ENCODE measurements at places on chromosomes 4 and X. TPM values are rescaled to one million over a fixed set of nuclear protein-coding genes. Genes with fewer than 3 reads are reported as not detected.

DNA sequence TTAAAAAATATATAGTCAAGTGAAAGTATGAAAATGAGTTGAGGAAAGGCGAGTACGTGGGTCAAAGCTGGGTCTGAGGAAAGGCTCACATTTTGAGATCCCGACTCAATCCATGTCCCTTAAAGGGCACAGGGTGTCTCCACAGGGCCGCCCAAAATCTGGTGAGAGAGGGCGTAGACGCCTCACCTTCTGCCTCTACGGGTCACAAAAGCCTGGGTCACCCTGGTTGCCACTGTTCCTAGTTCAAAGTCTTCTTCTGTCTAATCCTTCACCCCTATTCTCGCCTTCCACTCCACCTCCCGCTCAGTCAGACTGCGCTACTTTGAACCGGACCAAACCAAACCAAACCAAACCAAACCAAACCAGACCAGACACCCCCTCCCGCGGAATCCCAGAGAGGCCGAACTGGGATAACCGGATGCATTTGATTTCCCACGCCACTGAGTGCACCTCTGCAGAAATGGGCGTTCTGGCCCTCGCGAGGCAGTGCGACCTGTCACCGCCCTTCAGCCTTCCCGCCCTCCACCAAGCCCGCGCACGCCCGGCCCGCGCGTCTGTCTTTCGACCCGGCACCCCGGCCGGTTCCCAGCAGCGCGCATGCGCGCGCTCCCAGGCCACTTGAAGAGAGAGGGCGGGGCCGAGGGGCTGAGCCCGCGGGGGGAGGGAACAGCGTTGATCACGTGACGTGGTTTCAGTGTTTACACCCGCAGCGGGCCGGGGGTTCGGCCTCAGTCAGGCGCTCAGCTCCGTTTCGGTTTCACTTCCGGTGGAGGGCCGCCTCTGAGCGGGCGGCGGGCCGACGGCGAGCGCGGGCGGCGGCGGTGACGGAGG is at the start of gene FMR1:
FMR1 (plus strand) TSS at position 728 of the 831 bp plus-strand sequence. CDS start 261 bp downstream, outside the sequence.
- no peaks in the 10 kb centered on the region for H3K36me3 ChIP-seq
- H3K27ac ChIP-seq: peak within 1 kb of the TSS; percentile 83
- no peaks in the 10 kb centered on the region for H3K27me3 ChIP-seq
- DNase-seq: peak; percentile 95

DNA sequence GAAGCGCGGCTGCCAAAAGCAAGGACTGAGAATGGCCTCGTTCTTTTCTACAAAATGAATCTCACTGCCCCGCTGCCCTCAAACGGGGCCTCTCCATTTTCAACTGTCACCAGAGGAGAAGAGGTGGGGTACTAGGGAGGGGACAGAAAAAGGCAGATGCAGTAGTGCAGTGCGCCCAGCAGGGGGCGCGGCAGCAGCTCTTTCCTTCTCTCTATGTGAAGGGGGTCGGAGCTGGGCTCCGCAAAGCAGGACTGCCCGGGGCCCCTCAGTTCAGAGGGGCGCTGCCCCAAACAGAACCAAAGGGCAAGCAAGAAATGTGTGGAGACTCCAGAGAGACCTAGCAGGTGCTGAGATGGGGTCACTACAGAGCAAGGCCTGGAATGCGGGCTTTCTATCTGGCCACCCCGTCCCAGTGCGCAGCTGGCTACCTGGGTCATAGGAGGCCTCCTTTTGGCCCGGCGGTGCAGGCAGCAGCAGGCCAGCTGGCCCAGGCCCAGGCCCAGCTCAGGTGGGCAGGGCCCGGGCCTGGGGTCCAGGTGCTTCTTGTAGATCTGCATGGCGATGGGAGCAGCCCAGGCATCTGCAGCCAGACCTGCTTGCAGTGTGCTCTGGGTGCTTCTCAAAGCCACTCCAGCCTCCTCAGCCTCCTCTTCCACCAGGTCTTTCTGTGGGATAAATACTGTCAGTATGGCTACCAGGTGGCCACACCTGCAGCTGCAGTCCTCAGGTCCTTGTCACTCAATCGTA is 5.9 kb downstream of the IRAK1 start:
- no peaks in the 10 kb centered on the region for H3K27me3 ChIP-seq
- no peak overlapping the region for H3K4me3 ChIP-seq
- H3K27ac ChIP-seq: no peak overlapping the region
- peaks cover 2% of the 10 kb centered on the region for H3K4me1 ChIP-seq

DNA sequence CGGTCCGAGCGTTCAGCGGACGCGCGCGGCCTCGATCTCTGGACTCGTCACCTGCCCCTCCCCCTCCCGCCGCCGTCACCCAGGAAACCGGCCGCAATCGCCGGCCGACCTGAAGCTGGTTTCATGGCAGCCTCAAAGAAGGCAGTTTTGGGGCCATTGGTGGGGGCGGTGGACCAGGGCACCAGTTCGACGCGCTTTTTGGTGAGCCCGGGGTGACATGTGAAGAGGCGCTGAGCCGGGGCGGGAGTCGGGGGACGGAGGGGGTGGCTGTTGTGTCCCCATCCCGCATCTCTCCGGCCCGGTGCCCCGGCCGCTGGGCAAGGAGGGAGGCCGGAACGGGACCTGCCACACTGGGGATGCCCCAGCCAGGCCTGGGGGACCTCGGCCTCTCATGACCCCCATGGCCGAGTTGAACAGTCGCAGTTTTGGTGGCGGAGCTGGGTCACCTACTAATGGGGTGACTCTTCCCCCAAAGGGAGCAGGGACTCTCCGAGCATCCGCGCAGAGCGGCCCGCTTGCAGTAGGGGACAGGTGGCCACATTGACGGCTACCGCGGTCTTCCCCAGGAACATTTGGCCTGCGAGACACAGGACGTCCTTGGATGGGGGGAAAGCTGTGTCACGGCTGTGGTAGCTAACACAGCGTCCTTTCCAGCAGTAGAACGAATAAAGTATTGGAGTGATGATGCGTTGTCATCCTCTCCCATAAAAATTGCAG is at the start of gene GK:
GK (plus strand) TSS at position 9 of the 717 bp plus-strand sequence; CDS start at position 124, 115 bp downstream.
- H3K27me3 ChIP-seq: no peaks in the 10 kb centered on the region
- H3K27ac ChIP-seq: peak within 1 kb of the TSS; percentile 88
- no peak for DNase-seq

The CTSO gene
- polyA plus RNA-seq: 7.7 TPM

The ARR3 gene
- polyA plus RNA-seq: not detected

- H3K36me3 ChIP-seq: no peaks in the 10 kb centered on the region
- no peak overlapping the region for H3K4me3 ChIP-seq
- no peaks in the 10 kb centered on the region for H3K27me3 ChIP-seq
- DNase-seq: no peak
- no peak overlapping the region for H3K27ac ChIP-seq
These were observed 64.1 kb upstream of the TENM3 start for GRCh38 chr4:182179105-182179504.

The GLRA3 gene
- polyA plus RNA-seq: 0.30 TPM

The TEC gene
- polyA plus RNA-seq: 2.0 TPM

GRCh38 chr4:154687840-154688239 is 56.0 kb upstream of the LRAT start:
- no peak for DNase-seq
- no peak overlapping the region for H3K4me3 ChIP-seq
- H3K27ac ChIP-seq: no peak overlapping the region

The GPRASP1 gene
- polyA plus RNA-seq: 6.3 TPM

GRCh38 chr4:140600408-140600807 is 31.6 kb upstream of the UCP1 start:
- H3K27ac ChIP-seq: no peak overlapping the region
- H3K4me1 ChIP-seq: no peaks in the 10 kb centered on the region
- H3K4me3 ChIP-seq: no peak overlapping the region
- no peaks in the 10 kb centered on the region for H3K27me3 ChIP-seq
- no peaks in the 10 kb centered on the region for H3K36me3 ChIP-seq

The POLN gene
- 0.73 TPM for polyA plus RNA-seq

The TRO gene
- polyA plus RNA-seq: 1.7 TPM

GRCh38 chrX:17021851-17022604 is 75.6 kb downstream of the REPS2 start:
- no peaks in the 10 kb centered on the region for H3K27me3 ChIP-seq
- peaks cover 4% of the 10 kb centered on the region for H3K4me1 ChIP-seq
- H3K4me3 ChIP-seq: no peak overlapping the region
- no peak for DNase-seq

The PGAM4 gene
- polyA plus RNA-seq: not detected

DNA sequence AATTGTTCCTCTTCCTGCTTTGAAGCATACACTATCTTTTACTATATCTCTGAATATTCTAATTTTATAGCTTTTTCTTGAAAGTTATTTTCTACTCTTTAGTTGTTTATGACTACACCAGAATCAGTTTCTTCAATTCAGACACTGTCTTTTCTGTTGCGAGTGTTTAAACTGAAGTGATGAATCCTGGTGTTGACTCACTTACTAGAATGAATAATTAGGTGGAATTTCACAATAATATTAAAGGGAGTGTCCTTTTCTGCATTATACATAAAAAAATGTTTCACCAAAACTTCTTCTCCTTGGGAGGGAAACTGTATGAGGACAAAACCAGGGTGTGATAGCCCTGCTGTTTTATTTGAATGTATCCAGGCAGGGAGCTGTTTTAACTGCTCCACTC is 1383.1 kb downstream of the C4orf33 start:
- H3K36me3 ChIP-seq: no peaks in the 10 kb centered on the region
- no peak for DNase-seq
- no peak overlapping the region for H3K27ac ChIP-seq
- no peak overlapping the region for H3K4me3 ChIP-seq
- H3K27me3 ChIP-seq: no peaks in the 10 kb centered on the region

DNA sequence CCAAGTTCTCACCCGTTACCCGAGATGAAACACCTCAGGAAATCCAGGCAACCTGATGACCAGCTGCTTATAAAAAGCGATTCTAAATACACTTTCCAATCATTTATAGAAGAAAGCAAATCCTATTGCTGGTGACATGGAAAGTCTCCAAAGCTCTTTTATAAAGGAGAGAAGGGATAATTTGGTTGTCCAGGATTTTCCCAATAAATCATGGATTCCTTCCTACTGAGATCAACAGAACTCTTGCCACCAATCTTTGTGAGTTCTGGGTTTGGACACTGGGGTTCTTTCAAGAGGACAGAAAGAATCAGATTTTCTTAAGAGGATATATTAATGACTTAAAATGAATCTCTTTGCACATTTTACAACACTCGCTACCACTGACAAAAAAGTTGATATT is 24.7 kb upstream of the SOD3 start:
- H3K27me3 ChIP-seq: no peaks in the 10 kb centered on the region
- H3K4me3 ChIP-seq: no peak overlapping the region
- no peak overlapping the region for H3K27ac ChIP-seq
- no peaks in the 10 kb centered on the region for H3K4me1 ChIP-seq

- H3K36me3 ChIP-seq: no peaks in the 10 kb centered on the region
- no peak for DNase-seq
- H3K4me1 ChIP-seq: no peaks in the 10 kb centered on the region
- no peaks in the 10 kb centered on the region for H3K27me3 ChIP-seq
- H3K27ac ChIP-seq: no peak overlapping the region
- no peak overlapping the region for H3K4me3 ChIP-seq
These were observed 7.6 kb downstream of the SLC25A14 start for GRCh38 chrX:130347321-130347720.
